PC-3 (cell line): ENCODE measurements at places on chromosomes 16 and 17. TPM values are rescaled to one million over a fixed set of nuclear protein-coding genes. Genes with fewer than 3 reads are reported as not detected.

Gene MYO15B
- total RNA-seq, result 3.2 and 7.1 TPM in 2 replicates

DNA sequence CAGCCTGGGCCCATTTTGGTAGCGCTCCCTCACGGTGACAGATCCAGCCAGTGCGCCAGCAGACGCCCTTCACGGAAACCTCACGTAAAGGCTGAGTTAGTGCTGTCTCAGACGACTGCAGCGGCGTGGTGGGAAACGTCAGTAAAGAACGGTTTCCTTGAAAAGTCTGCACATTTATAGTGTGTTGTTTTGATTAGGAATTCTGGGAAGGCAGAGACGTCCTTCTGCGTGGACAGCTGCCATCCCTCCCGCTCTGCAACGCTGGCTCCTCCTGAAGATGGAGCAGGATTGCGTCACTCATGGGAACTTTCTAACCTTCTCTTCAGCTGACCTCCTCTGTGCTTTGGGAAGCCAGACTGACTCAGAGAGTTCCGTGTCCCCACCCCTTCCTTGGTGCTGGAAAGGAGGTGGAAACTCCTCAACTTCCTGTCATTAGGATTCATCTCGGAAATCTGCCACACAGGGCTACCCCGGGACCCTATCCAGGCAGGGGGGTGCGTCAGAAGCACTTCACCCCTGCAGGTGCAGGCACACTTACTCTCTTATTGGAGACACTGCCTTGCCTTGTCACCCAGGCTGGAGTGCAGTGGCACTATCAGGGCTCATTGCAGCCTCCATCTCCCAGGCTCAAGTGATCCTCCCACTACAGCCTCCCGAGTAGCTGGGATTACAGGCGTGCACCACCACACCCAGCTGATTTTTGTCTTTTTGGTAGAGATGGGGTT lies 24.3 kb upstream of the CRISPLD2 start:
- DNase-seq, result no peak

- peak; percentile 63 for DNase-seq
Observed at GRCh38 chr17:48295362-48296288, 134.4 kb downstream of the SKAP1 start.

DNA sequence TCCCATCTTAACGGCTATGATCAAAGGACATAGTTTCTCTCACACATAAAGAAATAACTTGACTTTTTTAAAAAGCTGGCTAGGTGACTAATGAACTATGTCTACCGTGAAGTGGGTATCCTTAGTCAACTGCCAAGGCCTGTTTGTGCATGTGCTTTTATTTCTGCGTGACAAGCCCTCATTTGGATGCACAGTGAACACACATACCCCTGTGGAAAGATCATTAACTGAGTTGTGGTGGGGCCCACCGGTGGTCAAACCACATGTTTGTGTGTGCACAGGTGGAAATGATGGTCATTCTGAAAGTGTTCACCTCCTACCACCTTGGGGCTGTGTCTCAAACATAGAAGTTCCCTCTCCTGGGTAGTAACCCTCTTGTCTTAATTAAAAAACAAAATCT lies 256.1 kb upstream of the SALL1 start:
- no peak for DNase-seq

DNA sequence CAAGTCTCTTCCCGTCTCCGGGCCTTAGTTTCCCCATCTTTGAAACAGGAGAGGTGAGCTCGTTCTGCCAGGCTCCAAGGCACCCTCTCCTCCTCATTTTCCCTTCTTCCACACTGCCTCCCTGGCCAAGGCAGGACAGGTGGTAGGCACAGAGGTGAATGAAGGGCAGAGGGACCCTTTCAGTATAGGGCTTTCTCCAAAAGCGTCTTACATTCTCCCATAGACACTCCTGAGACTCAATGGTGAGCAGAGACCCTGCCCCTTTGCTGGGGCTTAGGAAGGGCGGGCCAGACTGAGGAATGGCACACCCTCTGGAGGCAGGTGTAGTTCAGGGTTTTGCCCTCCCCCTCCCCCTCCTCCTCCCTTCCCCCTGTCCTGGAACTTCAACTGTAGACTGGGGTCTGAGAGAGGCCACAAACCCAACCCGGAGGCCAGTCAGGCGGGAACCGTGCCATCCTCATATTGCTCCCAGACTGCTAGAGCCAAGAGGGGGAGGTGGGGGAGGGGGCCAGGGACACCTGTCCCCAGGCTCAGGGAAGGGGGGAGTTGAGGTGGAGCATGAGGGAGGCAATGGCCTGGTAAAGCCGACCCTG lies 1.9 kb downstream of the PLEKHH3 start:
- no peak for DNase-seq

DNA sequence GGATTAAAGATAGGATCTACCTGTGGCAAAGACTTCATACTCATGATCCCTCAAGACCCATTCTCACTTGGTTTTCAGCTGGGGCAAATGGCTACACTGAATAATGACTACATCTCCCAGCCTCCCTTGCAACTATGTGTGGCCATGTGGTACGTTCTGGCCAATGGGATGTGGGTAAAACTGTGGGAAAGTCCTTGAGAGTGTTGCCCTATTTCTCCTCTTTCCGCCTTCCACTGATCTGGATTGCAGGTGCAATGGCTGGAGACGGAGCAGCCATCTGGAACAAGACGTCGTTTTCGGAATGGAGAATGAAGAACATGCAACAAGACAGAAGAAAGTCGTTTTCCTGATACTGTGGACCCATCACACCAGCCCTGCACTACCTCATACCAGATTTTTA lies 48.5 kb downstream of the HAPSTR1 start:
- DNase-seq, result peak; percentile 29

- DNase-seq, result no peak
Observed at GRCh38 chr17:29157310-29157709, 22.9 kb downstream of the MYO18A start.
